ENCODE measurements at places on chromosomes 3 and 15.

GRCh38 chr3:125200731-125201139 lies 11.8 kb downstream of the SLC12A8 start:
- no peak for DNase-seq

DNA sequence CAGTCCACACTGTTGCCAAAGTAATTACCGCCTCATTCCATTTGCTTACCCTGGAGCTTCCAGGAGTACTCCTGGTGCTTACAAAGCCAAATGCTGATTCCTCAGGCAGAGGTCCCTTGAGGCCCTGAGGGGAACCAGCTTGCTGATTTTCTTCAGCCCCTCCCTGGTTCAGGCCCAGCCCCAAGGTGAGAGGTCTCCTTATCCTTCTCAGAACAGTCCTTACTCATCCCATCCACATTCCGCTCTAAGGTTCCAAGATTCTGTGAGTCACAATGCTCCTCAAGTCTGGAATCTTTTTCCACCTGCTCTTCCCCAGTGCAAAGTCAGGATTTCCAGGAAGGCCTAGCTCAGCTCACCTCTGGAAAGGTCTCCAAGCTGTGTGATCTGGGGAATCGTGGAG lies 1.8 kb upstream of the ATP10A start:
- DNase-seq: no peak

GRCh38 chr3:67382536-67382935 lies 271.9 kb downstream of the SUCLG2 start:
- DNase-seq: no peak

DNA sequence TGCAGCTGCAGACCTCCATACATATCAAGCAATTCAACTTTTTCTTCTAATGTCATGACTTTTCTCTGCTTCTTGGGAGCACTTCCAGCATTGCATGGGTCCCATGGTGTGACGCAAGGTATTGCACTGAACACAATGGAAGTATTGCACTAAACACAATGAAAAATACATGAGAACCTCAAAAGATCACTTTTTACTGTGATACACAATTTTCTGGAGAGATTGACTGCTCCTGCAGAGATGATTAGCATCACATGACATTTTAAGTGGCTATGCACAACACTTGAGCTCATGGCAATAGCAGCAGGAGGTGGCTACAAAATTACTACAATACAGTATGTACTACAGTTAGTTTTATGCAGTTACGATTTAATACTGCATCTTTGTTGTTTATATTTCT lies 113.5 kb upstream of the BHLHE40 start:
- no peak for DNase-seq

DNA sequence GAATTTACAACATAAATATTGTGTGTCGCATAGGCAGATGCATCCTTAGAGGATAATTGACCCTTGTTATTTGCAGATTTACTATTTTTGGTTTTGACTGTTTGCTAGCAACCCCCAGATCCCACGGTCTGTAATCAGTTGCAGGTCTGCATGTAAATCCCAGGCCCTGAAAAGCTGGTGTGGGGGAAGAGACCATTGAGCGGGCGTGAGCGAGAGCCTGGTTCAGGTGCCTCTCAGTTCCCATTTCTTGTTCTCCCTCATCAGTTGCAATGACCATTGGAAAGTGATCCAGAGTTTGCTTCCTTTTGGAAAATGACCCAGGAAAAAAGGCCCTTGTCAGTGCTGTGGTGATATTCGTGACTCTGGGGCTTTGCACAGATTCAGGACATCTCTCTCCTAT lies 238.9 kb downstream of the UACA start:
- DNase-seq: no peak

DNA sequence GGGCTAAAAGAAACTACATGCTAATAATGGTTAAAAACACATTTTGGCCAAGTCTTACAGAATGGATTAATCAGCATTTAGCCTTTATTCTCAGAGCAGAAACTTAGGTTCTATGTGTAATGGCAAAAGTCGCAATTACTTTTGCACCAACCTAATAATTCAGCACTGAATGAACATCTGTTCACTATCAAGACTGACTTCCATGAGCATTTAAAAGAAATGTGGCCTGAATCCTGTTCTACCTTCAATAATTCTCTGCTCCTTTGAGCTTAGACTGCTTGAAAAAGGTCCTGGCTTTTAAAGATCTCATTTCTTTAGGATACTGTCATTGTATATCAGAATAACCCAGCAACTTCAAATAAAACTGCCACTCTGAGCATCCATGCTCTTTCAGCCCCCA lies 145.9 kb downstream of the PDZRN3 start:
- DNase-seq: no peak

DNA sequence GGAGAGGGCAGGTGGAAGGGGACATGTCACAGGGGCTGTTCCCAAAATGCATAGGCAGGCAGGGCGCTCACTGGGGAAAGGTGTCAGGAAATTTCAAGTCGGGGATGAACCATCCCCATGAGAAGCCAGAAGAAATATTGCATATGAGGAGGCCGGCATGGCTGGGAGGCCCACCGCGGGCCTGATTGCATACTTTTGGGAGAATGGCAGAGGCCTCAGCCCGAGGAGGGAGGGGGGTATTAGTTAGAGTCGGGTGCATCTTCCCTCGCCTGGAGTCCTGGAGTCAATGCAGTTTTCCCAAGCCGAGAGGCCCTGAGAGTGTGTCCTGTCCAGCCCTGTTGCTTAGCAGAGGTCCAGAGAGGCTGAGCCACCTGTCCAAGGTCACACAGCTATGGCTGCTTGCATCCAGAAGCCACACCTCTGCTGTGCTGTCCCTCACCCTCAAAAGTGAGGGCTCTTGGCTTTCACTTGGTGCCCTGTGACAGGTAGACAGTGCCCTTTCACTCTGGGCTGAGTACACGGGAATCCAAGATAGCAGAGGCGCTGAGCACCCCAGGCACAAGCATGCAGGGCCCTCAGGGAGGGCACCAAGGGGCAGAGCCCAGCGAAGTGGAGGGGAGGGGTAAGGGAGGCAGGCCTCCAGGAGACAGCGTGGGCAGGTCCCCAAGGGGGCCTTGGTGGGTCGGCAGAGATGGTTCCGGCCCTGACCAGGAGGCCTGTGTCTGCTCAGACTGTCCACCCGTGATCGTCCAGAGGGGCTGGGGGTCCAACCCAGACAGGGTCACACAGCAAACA lies 48.5 kb downstream of the GRIP2 start:
- DNase-seq: no peak

- DNase-seq: no peak
These were observed 179.7 kb upstream of the LPP start for GRCh38 chr3:187973977-187974870.

GRCh38 chr3:50139308-50139707 lies 15.8 kb upstream of the SEMA3F start:
- DNase-seq: no peak

GRCh38 chr3:15495461-15496340 lies 25.8 kb downstream of the COLQ start:
- no peak for DNase-seq

DNA sequence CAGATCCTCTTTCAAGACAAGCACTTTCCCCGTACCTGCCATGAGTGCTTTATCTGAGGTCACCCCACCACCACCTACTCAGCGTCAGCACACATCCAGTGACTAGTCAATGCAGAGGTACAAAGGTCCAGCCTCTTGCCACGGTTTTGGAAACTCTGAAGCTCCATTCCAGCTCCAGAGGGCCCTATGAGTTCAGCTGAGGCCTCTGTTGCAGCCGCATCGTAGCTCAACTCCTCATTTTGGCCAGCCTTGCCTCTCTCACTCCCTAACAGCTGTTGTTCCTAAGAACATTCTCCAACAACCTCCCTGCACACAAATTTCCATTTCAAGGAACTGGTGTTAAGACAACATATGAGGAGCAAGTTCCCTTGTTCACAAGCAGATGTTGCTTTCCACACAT lies 405.1 kb upstream of the PROK2 start:
- DNase-seq: no peak

DNA sequence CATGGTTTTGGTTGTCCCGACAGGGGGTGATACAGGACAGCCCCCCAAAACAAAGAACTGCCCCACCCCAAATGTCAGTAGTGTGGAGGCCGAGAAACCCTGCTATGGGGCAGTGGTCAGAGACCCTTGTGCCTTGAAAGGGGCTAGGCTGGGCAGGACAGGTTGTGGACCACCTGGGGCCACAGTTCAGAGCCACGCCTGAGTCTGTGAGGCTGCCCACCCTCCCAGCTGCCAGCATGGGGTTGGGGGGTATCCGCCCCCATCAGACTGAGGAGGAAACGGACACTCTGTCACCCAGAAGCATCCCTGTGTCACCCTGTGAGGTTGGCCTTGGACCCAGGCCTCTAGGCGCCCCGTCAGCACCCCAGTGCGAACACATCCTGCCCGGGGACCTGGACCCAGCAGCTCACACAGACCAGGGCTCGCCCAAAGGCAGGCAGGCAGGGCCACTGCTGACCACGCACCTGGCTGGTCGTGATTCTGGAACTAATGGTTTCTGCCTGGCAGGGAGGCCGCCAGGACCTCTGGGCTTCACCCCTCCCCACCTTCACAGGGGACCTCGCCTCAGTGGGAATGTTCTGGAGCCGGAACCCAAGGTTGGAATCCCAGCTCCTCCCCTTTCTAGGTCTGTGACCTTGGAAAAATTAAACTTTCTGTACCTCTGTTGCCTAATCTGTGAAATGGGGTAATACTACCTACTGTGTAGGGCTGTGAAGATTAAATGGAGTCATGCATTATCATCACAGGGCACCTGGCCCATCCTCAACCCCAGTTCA lies 1.4 kb downstream of the SLC41A3 start:
- DNase-seq: no peak

GRCh38 chr15:49865925-49866757 lies 245.3 kb downstream of the DTWD1 start:
- no peak for DNase-seq

DNA sequence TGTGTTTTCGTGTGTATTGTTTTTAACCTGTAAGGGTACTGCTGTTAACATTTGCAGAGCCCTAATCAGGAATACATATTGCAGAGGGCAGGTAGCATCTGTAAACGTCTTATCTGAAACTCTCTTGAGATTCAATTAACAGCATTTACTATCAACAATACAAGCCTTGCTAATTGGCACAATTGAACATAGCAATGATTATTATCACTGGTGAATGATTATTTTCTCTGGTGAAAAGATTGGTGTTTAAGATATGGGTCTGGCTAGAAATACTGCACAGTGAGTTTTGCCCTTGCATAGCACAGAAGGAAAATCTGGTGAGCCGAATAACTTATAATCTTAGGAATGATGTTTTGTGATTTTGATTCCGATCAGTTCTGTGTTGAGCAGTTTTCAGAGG lies 5.9 kb upstream of the CNTN4 start:
- DNase-seq: no peak

- DNase-seq: no peak
These were observed at the start of gene LRTM1 for GRCh38 chr3:54928046-54928770. Gene LRTM1, minus strand, starts transcription at chr3:54928059. Its CDS starts 148 bp downstream, at chr3:54927911.

- DNase-seq: peak; percentile 16
These were observed 40.9 kb upstream of the IDH2 start for GRCh38 chr15:90143166-90143655.

DNA sequence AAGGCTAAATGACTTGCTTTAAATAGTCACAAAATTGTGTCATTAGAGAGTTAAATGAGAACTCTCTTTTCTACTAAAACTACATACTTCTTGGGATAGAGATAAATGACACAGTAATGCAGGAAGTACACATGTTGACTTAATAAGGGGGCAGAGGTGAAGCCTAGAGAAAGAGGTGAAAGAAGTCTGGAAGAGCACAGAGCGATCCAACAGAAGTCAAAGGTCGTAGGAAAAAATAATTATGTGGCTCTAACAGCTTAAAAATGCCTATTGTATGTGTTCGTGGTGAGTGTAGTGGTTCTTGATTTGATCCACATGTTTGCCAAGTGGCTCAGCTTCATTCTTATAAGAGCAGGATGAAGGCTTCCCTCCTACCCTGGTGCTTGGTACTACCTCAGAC lies 61.7 kb downstream of the TMEM212 start:
- DNase-seq: no peak

DNA sequence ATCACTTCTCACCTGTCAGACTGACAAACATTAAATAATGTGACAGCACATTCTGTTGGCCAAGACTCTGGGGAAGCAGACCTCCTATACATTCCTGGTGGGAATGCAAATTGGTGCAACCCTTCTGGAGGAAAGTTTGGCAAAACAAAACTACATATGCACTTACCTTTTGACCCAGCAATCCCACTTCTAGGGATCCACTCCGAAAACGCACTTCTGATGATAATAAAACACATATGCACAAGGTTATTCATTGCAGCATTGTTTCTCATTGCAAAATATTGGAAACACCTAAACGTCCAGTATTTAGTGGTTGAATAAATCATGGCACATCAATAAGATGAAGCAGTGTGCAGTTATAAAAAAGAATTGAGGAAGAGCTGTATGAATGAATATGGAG lies 145.5 kb upstream of the ABHD17C start:
- DNase-seq: no peak

GRCh38 chr3:107861904-107862303 lies 228.9 kb downstream of the CD47 start:
- DNase-seq: no peak

DNA sequence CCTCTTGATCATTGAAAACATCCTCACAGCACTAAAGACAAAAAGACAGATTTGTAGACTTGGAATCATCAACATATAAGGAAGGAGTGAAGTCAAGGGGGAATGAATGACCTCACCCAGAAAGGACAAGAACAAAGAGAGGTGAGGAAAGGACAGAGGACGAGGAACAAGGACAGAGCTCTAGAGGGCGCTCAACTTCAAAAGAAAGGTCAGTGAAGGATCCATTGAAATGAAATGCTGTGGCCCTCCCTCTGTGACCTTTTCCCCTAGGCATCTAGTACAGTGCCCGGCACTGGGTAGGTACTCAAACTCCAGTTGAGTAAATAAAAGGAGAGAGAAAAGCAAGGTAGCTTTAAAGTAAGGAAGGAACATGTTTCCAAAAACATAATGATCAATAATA lies 2.6 kb downstream of the ATP8B4 start:
- DNase-seq: no peak

DNA sequence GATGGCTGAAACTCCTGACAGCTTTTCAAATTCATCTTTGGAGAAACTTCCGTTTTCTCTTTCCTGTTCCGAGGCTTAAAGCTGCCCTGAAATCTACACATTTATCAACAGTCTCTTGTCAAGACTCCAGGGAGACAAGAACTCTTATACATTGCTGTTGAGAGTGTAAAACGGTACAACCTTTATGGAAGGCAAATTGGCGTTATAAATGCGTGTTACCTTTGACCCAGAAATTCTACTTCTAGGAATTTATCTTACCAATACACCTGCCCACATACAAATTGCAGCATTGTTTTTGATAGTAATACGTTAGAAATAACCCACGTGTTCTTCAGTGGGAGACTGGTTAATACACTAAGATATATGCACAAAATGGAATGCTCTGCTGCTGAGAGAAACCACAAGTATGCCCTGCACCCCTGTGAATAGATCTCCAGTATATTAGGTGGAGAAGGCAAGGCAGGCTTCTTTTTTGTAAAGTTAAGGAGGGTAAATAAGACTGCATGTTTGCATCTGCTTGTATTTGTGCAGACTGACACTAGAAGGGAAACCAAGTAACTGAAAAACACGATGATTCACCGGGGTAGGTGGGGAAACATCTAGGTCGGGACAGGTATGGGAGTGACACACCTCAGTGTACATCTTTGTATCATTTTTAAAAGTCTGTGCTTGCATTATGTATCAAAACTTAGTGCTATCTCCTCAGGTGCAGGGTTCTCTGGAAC lies 97.5 kb downstream of the IGF1R start:
- DNase-seq: no peak

GRCh38 chr15:88061452-88061851 lies 195.1 kb downstream of the NTRK3 start:
- DNase-seq: no peak

GRCh38 chr3:39249453-39250115 lies 30.3 kb downstream of the CX3CR1 start:
- DNase-seq: no peak

- DNase-seq: no peak
These were observed 86.3 kb upstream of the ARHGEF26 start for GRCh38 chr3:154034797-154035330.

Data from stimulated activated CD8-positive, alpha-beta memory T cell treated with anti-CD3 and anti-CD28 coated beads, Interleukin-7, amount 100 ng/mL, for 24 hours (primary cell).